ENCODE measurements at places on chromosomes 5 and 9. TPM values are rescaled to one million over a fixed set of nuclear protein-coding genes. Genes with fewer than 3 reads are reported as not detected.

GRCh38 chr5:172219296-172219695 is 25.3 kb downstream of the EFCAB9 start:
- no peak for DNase-seq

- DNase-seq, result no peak
Observed at GRCh38 chr9:129610213-129610472, 10.8 kb downstream of the C9orf50 start.

DNA sequence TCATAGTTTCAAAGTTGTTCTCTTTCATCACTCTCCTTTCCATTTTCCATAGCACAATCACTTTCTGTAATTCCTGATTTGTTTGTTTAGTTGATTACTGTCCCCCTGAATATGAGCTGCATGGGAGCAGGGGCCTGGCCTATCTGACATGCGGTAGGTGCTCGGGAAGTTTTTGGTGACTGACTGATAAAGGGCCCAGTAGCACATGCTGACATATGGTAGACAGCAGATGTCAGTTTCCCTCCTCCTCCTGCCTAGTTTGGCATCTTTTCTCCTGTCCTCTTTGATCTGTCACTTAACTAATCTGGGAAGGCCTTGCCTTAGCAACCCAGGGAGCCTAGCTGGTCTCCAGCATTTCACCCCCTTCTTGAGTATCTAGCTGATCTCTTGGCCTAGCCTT is 14.4 kb downstream of the GALNT12 start:
- DNase-seq, result no peak

DNA sequence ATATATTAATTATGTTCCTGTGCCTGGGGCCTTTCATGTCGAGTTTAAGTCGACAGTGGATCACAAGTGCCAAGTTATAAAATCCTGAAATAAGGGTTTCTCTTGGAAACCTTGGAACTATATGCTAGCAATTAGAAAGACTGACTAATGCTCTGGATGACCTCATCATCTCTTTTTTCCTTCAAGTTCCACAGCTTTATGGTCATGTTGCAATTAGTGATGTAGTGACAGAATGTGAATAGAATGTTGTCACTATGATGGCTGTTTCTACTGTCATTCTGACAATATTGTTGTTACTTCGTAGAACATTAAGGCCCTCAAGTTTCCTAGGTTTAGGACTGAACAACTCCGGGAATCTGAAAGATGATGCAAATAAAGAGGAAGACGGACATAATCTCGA is 368.0 kb upstream of the SEMA6A start:
- DNase-seq, result no peak

DNA sequence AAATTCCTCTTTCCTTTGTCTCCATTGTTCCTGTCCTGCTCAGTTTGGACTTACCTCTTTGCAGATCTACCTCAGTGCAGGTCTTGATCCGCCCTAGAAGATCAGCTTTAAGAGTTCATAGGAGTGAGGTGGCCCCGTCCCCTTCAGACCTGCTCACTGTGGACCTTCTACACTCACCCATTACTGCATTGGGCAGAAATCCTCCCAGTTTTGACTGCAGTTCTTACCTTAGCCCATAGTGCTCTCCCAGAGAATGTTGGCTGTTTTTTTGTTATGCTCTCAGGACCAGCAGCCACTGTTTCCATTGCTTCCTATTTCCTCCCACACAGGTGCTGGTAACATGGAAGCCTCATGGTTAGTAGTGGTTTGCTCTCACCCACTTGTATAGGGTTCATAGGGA is 63.3 kb downstream of the GALNT10 start:
- DNase-seq, result no peak

The FAM81B gene
- total RNA-seq, result not detected

DNA sequence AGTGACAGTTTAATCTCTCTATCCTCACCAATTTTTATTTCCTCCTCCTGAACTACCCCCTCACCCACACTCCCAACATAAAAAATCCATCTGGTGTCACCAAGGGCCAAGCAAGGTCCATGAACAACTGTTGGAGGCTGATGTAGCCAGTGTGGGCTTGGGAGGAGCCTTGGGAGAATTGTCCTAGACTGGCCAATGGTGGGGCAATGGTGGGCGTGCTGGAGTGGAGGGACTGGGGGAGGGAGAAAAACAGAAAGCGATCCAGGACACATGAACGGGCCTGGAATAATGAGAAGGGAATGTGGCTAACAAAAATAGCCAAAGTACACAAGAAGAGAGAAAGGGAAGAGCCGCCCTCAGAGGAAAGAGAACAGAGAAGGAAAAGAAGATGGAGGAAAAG is 272.6 kb downstream of the ENC1 start:
- no peak for DNase-seq

- DNase-seq, result no peak
Observed at GRCh38 chr5:107296572-107296971, 374.2 kb downstream of the EFNA5 start.

The REXO4 gene
- total RNA-seq, result 22.0 TPM

The CSF1R gene
- total RNA-seq, result 165 TPM

GRCh38 chr5:150489360-150490295 is 18.3 kb upstream of the NDST1 start:
- DNase-seq, result no peak

The SLC6A3 gene
- not detected for total RNA-seq

DNA sequence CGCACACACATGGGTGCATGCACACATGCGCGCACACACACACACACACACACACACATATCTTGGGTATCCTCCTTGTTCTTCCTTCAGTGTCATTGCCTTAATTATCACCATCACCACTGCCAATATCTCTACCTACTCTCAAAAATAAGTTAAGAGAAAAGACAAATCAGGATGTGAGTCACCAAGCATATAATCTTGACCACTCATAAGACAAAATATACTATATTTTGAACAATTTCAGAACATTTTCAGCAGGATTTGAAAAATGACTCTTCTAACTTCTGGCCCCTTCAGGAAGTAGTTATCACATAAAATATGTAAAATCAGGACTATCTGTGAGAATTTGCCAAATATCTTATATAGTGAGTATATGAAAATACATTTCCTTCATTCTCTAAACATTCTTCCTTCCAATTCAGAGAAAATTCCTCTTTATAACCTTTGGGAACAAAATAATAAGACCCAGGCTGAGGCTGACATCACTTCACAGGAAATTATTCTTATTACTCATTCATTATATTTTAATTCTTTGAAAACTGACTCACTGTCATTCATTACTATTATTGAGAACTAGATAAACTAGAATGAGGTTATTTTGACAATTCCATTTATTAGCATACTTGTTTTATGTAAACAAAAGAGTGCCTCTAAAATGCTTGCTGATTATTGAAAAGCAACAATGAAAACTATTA is 772.0 kb upstream of the ACO1 start:
- no peak for DNase-seq

The EGFLAM gene
- total RNA-seq, result 4.4 TPM

GRCh38 chr5:118775790-118776499 is 212.4 kb downstream of the DTWD2 start:
- no peak for DNase-seq

The DBH gene
- total RNA-seq, result 11.5 TPM

- DNase-seq, result no peak
Observed at GRCh38 chr9:87606841-87607521, 109.3 kb downstream of the DAPK1 start.

GRCh38 chr5:133520062-133520461 is 92.3 kb downstream of the FSTL4 start:
- no peak for DNase-seq

The PNPLA7 gene
- total RNA-seq, result 16.0 TPM
